Stimulated activated CD4-positive, alpha-beta T cell treated with anti-CD3 and anti-CD28 coated beads, Interleukin-12 subunit alpha, Interleukin-12 subunit beta, amount 100 ng/mL, for 48 hours (primary cell): ENCODE measurements at places on chromosomes 5 and 9.

DNA sequence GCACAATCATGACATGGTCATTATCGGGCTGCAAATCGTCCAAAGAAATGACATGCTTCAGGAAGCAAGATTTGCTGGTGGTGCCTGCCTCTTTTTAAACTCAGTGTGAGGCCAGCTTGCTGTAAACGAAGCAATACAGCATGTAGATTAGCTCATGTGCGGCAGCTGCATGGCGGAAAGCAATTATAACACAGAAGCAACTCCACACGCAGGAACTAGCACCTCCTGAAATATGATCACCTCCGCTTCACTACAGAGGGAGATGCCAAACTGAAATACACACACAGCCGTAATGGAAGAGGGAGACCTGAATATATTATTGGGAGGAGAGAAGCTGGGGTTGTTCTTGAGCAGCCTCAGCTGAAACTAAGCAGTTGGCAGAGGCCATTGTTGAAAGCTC is 312.5 kb downstream of the PSAT1 start:
- DNase-seq, result no peak

GRCh38 chr5:53362521-53362941 is 117.9 kb upstream of the FST start:
- no peak for DNase-seq

GRCh38 chr5:16994565-16994964 is 58.5 kb upstream of the MYO10 start:
- DNase-seq, result no peak

GRCh38 chr5:130324953-130325671 is 420.8 kb downstream of the CHSY3 start:
- no peak for DNase-seq

DNA sequence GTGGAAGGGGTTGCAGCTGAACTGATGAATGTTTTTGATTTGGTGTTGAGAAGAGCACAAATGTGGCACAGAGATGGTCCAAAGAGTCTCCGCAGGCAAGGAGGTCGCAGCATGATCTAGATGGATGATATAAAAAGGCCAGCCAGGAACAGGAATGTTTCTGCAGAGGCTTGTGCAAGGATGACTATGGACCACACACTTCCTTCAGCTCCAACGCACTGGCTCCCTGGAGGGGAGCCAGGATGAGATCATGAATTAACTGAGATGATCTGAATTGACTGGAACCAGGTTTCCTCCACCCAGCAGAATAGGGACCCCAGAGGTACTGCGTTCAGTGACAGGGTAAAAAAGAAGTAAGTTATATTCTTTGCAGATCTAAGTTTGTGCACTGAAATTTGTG is 89.0 kb downstream of the ARSB start:
- no peak for DNase-seq

DNA sequence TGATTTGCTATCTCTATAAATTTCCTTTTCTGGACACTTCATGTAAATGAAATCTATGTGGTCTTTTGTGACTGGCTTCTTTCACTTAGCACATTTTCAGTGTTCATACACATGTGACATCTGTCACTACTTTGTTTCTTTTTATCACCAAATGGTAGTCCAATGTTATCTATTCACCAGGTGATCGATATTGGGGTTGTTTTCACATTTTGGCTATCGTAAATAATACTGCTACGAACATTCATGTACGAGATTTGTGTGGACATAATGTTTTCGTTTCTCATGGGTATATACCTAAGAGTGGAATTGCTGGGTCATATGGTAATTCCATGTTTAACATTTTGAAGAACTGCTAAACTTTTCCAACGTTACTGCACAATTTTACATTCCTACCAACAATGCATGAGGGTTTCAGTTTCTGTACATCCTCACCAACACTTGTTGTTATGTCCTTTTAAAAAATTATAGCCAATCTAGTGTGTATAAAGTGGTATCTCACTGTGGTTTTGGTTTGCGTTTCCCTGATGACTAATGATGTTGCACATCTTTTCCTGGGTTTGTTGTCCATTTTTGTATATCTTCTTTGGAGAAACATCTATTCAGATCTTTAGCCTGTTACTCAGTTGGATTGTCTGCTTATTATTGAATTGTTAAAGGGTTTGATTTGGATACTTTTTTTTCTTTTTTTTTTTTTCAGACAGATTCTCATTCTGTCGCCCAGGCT is 263.0 kb downstream of the PDZD2 start:
- no peak for DNase-seq

GRCh38 chr9:134628354-134628736 is 13.3 kb upstream of the COL5A1 start:
- DNase-seq, result no peak

GRCh38 chr9:121289026-121289771 is 21.2 kb downstream of the GSN start:
- no peak for DNase-seq

DNA sequence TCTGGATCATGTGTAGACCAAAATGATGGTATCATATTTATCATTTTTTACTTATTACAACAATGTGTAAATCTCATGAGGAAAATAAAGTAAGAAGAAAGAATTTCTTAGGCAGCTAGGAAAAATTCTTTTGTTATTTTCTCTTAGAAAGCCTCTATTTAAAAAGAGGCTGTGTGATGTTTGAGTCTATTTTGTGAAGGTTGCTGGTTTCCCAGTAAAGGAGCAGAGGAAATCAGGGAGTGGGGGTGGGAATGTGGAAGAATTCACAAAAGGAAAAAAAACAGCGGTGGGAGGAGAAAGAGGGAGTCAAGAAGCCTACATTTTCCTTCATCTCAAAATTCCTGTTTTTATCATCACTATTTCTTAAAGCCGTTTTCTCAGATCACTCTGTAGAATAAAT is 20.1 kb downstream of the PTCH1 start:
- DNase-seq, result no peak

DNA sequence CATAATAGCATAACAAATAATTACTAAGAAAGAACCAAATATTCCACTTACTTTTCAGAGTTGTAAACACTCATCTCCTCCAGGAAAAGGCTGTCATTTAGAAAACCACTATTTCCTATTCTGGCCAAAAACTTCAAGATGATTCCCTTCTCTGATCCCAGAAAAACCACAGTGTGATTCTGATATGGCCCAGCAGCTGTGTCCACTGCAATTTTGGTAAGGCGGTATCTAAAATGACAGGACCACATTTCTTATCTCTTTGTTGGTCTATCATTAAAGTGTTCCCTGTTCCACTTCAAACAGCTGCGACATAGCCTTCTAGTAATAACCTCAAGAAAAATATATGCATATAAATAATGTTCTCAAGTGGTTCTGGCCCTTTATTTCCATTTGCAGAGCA is 96.1 kb downstream of the SEMA6A start:
- no peak for DNase-seq

DNA sequence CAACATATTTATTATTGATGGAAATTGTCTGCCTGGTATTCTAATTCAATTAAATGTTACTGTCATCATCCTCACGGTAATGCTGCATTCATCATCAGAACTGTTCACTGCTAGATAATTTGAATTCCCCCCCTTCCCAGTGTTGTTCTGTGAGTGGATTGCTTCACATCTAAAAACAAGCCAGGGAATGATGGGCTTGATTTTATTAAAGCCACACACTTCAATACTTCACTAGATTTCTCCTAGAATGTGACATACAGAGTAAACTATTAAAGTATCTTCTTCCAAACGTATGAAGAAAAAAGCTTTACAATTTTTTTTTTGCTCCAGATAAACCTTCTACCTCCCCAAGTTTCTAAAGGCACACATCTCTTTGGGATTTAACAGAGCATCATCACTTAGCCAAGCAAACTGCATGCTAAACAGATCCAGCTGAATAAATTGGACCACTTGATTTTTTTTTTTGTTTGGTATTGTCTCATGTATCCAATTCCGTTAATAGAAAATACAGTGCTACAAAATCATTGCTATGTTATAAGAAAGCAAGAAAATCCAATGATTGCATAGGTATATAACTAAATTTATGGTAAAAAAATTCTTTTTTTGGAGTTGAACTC is 692.4 kb downstream of the MTRR start:
- no peak for DNase-seq

- DNase-seq, result no peak
Measured at GRCh38 chr5:42992088-42992879, 47.8 kb downstream of the ANXA2R start.

- DNase-seq, result no peak
Measured at GRCh38 chr5:115329475-115329874, 33.0 kb upstream of the CCDC112 start.

DNA sequence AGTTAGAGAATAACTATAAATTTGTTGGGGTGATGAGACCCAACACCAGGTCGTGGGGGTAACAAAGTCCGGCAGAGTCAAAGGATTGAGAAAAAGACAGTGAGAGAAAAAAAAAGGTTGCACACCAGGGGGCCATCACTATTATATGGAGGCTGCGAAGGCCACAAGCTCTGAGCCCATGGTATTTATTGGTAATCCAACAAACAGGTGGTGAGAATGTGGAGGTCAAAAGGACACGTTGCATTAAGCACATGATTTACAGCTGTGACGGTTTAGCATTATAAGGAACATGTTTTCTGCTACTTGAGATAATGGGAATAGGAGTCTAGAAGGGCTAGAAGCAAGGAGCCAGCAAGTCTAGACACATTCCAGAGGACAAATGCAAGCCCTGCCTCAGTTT is 2202.2 kb upstream of the C9orf72 start:
- no peak for DNase-seq

GRCh38 chr5:77394064-77394715 is 97.9 kb downstream of the WDR41 start:
- no peak for DNase-seq

GRCh38 chr9:106487266-106487665 is 375.7 kb upstream of the ZNF462 start:
- DNase-seq, result no peak

GRCh38 chr9:130303613-130304055 is 38.1 kb downstream of the HMCN2 start:
- DNase-seq, result no peak

DNA sequence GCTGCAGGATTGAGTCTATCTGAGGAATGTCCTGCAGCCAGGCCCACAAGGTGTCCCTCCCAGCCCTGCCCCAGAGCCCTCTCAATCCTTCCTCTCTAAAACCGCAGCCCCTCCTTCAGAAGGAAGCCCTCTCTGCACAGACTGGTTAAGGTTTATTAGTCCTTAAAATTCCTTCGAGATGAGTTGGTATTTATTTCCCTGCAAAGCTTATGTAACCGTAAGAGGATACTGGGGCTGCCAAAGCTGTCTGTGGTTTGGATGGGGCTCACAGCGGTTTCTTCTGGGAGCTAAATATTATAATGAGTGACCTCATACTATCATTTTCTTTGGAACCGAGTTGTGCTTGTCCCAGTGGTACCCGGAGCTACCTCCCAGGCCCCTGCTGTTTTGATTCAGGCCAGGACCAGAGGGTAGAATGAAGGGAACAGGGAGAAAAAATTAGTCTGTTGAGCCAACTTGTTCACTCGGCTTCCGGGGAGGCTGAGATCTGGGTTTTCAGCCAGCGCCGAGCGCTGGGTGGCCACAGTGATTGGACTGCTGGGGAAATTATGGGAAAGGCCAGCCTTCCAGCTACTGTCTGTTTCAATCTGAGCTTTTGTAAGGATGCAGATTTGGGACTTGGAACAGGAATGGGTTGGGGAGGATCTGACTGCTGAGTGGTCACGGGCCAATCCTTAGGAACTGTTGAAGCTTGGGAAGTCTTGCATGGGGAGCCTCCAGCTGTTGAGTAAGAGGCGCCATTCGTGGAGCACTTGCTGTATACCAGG is 107.5 kb downstream of the NDFIP1 start:
- no peak for DNase-seq

DNA sequence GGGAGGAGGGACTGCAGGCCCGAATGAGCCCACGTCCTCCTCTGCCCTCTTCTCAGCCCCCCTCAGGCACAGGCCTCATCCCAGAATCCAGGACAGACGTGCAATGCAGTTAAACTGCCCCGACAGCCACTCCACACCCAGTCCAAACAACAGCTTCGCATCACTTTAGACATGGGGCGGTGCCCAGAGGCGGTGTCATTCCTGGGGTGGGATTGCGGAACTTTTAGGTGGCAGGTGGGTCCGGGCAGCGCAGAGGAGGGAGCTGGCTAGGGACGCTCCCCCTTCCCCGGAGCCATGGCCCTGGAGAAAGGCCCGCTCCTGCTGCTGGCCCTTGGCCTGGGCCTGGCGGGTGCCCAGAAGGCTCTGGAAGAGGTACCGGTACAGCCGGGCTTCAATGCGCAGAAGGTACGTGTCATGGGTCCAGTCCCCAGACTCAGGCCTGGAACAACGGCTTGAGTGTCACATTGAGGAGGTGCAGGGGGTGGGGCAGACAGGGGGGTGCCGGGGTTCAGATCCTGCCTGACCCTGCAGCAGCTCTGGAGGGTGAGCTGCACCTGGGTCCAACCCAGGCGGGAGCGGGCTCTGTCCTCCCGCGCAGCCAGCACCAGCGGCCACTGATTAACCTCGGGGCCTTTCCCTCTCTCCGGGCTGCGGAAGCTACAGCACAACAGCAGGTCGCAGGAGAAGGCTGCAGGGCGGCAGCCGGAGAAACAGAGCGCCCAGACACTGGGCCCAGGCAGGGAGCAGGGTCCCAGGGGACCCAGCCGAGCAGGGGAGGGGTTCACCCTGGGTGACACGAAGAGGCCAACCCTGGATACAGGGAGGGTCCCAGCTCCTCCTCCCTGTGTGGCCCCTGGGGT is 25.2 kb downstream of the GLT6D1 start:
- DNase-seq, result no peak

- no peak for DNase-seq
Measured at GRCh38 chr5:35026280-35026840, 21.4 kb downstream of the AGXT2 start.
